8988T (cell line): ENCODE measurements at places on chromosomes 12 and 14.

GRCh38 chr12:89389755-89390661, 37.7 kb upstream of the DUSP6 start:
- DNase-seq = no peak

GRCh38 chr14:102652194-102652593, 59.7 kb downstream of the RCOR1 start:
- DNase-seq = no peak

DNA sequence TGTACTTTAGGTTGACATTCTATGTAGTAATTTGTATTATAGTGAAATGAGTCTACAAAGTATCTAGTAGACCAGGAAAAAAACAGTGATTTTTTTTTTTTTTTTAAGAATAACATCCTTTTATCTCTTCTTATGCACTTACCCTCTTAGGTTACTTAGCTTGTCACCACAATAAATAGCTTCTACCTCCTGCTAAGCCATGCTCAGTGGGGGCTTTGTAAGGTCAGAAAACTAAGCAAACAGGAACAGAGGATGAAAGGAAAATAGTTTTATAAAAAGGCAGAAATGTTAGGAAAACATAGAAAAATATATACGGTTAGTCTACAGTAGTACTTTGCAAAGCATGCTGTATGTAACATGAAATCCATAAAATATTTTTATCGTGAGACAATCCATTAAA, 385.3 kb upstream of the ATXN7L3B start:
- no peak for DNase-seq

GRCh38 chr12:20883288-20883687, 72.8 kb downstream of the SLCO1B3 start:
- no peak for DNase-seq

- DNase-seq = no peak
Measured at GRCh38 chr14:61179061-61179690, 102.0 kb downstream of the TMEM30B start.

DNA sequence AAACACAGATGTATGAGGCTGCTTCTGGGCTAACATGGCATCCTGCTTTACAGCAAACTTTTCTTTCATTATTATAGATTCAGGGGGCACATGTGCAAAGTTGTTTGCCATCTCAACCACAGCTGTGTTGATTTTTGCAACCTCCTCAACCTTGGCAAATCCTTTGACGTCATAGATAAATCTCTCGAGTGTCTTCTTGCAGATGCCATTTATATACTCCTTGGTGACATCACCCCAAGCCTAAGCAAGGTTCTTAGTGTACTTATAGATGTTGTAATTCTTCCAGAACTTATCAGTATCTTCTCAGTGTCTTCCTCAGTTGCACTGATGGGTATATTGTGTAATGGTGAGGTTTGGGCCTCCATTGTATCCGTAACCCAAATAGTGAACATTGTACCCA, 135.4 kb upstream of the RPH3A start:
- DNase-seq = no peak

GRCh38 chr12:81958406-81958805, 199.3 kb upstream of the PPFIA2 start:
- DNase-seq = no peak

DNA sequence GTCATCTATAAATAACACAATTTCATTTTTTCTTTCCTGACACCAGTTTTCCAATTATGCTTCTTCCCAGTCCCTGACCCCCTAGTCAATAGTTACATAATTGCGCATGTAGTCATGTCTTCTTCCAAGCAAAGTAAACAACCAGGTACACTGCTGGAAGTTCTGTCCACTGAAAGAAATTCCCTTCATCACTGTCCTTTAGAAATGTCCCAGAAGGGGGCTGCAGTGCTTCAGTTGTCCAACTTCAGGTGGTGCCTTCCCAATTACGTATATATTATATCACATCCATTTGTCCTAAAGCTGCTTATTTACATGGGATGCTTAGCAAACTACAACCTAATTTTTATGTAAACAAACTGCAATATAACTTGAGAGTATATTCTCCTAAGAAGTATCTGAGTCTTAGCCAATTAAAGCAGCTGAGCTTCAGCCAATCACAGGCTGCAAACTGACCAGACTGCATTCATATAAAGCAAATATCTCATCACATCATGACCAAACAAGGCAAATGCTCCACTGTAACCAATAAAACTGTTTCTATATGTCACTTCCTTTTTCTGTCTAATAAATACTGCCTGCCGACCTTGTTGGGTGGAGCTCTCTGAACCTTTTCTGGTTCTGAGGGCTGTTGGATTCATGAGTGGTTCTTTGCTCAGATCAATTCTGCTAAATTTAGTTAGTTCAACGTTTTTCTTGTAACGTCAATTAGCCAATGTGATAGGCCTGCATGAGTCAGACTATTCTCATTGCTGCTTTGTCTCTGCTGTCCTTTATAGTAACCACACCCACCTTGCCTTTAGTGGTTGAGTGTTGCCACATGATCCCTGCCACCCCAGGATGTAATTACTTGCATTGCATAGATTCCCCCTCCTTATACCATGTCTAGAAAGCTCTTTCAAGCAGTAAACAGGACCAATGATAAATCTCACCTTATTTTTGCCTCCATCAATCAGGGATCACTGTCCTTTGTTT, 239.3 kb downstream of the ALG10B start:
- no peak for DNase-seq

DNA sequence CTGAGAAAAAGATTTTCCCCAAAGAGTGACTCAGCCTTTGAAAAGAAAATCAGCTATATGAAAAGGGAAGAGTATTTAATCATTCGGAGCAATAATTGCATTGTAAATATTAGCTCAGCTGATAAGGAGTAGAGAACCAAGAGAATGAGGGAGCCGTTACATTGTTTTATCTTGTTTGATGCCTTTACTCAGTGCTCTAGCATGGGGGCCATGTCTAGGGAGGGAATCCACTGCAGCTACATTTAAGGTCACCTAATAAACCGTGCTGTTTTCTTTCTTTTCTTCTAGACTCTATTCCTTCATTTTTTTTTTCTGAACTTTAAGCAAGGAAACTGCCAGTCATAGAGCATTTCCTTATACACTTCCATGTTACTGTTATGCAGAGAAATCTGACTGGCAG, 447.0 kb downstream of the DIO2 start:
- no peak for DNase-seq

DNA sequence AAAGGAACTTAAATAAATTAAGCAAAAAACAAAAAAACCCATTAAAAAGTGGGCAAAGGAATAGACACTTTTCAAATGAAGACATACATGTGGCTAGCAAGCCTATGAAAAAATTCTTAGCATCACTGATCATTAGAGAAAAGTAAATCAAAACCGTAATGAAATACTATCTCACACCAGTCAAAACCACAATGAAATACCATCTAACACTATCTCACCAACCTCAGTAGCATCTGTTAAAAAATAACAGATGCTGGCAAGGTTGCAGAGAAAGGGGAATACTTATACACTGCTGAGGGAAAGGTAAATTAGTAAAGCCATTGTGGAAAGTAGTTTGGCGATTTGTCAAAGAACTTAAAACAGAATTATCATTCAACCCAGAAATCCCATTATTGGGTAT, 381.1 kb downstream of the FLRT2 start:
- DNase-seq = no peak
